ENCODE measurements at places on chromosomes 5 and 9. TPM values are rescaled to one million over a fixed set of nuclear protein-coding genes. Genes with fewer than 3 reads are reported as not detected.

AK8 gene
- 1.4 TPM for total RNA-seq

MINAR2 gene
- not detected for total RNA-seq

KIF12 gene
- 2.3 TPM for total RNA-seq

OR1J2 gene
- not detected for total RNA-seq
